T-helper 2 cell treated with Interferon-gamma antibody and Interleukin-4, amounts not matched to agents 5 μg/mL and 100 μg/mL, for 36 hours (primary cell): ENCODE measurements at places on chromosomes 11 and 22.

DNA sequence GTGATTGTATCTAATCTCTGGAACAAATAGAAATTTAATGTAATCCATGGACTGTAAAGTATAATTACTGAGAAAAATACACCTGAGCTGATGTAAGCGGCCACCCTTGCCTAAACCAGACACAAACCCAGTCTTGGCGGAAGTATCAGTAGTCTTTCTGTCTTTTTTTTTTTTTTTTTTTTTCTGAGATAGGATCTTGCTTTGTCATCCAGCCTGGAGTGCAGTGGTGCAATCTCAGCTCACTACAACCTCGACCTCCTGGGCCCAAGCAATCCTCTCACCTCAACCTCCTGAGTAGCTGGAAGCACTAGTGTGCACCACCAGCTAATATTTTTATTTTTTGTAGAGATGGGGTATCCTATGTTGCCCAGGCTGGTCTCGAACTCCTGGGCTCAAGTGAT is 5.5 kb upstream of the CXCR5 start:
- DNase-seq, result no peak

DNA sequence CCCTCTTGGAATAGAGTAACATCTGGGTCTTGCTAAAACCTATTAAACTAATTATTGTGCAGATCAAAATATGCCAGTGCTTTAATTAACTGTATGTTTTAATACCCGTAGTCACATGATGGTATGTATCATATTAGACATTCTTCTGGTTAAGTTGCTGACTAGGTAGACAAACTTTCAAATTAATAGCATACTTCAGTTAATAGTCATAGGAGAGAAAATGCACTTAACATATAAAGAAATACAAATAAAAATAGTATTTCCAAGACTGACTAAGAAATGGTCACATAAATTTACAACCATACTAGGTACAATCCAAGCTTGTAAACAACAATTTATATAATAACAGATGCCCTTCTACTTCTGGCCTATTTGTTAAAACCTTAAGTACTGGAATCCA is 7.6 kb upstream of the EXPH5 start:
- no peak for DNase-seq

GRCh38 chr11:92793189-92793588 is 176.3 kb upstream of the MTNR1B start:
- DNase-seq, result no peak

DNA sequence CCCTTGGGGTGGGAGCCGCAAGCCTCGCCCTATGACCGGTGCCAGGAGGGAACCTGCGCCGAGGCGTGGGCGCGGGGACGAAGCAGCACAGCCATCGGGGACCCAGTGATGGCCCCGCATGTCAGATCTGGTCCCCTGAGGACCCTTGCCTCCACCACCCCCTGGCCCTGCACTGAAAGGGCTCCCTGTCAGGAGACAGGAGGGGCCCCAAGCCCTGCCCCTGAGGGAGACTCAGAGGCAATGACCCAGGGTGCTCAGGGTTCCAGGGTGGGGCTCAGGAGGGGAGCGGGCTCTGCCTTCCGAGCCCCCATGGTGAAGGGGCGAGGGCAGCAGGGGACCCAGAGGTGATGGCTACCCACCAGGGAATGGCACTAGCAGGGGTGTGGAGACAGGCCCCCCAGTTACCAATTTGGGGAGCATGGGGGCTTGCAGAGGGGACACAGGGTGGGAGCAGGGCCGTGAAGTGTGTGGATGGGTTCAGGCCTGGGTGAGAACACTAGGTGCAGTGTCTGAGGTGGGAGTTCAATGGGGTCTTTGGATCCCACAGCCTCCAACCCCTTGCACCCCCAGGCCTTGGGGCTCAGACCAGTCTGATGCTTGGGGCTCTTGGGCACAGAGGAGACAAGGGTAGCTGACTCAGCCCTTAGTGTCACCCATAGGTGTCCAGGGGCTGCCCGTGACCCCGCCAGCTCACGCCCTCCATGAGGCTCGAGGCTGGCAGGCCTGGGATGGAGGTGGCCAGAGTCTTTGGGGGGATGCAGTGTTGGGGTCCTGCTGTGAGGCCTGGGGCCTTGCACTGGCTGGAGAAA is 499 bp downstream of the LRRC56 start:
- DNase-seq, result no peak

DNA sequence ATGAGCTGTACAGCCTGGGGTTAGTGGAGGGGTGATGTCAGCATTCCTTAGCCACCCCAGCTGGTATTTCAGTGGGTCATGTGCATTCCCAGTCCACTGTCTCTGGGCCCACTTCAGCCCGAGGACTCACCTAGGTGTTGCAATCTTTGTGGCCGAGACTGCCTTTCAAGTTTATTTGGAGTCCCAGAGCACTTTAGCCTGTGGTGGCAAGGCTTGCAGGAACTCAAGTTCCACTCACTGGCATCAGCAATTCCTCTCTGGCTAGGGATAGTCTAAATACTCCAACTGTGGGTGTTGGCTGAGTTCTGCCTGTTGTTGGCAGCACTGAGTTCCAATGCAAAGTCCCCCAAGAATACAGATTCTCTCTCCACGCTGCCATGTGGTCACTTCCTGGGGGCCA is 191.6 kb upstream of the PGR start:
- DNase-seq, result no peak

- DNase-seq, result no peak
Measured at GRCh38 chr22:20021196-20022181, 579 bp downstream of the TANGO2 start.

DNA sequence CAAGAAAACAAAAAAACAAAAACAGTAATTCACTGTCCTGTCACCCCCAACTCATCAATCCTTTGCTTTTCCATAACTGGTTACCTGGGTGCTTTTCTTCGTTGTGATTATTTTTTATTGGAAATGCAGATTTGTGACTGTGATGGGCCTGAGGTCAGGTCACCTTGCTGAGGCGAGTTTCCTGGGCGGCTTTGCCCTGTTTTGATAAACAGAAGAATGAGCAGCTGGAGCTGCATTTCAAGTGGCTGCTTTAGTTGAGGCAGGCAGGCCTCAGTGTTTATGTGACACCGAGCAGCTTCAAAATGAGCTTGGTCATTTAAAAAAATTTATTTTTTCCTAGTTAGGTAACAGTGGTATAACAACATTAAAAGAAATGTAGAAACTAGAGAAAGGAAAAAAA is 22.2 kb downstream of the PTPRJ start:
- DNase-seq, result no peak

DNA sequence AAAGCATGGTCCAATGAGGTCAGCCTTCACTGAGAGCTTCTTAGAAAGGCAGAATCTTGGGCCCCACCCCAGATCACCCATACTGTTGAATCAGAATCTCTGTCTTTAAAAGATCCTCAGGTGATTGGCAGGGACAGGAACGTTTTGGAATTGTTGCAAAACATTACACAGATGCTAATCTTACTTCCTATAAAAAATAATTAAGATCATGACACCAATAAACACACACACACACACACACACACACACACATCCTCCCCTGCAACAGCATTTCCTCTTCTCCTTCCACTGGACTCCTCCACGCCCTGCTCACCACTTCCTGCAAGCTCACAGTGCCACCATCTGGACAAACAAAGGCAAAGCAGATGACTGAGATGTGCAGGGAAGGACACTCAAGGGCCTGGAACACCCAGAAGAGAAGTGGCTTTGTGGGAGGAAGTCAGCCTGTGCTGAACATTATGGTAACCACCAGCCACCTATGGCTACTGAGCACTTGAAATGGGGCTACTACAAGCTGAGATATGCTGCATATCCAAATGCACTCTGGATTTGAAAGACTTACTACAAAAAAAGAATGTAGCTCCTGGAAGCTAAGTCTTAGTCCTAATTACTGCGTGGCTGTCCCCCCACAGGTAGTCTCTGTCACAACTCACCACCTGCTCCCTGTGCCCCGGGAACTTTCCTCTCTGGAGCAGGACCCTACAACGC is 65.6 kb downstream of the BTG4 start:
- DNase-seq, result peak; percentile 72

GRCh38 chr22:44328762-44329161 is 16.0 kb upstream of the SHISAL1 start:
- no peak for DNase-seq

DNA sequence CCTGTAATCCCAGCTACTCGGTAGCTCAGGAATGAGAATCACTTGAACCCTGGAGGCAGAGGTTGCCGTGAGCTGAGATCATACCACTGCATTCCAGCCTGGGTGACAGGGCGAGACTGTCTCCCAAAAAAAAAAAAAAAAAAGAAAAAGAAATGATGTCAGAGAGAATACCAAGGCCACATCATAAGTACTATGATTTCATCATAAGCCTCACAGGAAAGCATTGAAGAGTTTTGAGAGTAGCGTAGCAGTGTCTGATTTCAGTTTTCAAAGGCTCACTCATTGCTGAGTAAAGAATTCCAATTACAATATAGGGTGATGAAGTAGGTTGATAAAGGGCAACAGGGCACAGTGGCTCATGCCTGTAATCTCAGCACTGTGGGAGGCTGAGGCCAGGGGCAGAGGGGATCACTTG is 88.8 kb downstream of the MRTFA start:
- DNase-seq, result no peak

DNA sequence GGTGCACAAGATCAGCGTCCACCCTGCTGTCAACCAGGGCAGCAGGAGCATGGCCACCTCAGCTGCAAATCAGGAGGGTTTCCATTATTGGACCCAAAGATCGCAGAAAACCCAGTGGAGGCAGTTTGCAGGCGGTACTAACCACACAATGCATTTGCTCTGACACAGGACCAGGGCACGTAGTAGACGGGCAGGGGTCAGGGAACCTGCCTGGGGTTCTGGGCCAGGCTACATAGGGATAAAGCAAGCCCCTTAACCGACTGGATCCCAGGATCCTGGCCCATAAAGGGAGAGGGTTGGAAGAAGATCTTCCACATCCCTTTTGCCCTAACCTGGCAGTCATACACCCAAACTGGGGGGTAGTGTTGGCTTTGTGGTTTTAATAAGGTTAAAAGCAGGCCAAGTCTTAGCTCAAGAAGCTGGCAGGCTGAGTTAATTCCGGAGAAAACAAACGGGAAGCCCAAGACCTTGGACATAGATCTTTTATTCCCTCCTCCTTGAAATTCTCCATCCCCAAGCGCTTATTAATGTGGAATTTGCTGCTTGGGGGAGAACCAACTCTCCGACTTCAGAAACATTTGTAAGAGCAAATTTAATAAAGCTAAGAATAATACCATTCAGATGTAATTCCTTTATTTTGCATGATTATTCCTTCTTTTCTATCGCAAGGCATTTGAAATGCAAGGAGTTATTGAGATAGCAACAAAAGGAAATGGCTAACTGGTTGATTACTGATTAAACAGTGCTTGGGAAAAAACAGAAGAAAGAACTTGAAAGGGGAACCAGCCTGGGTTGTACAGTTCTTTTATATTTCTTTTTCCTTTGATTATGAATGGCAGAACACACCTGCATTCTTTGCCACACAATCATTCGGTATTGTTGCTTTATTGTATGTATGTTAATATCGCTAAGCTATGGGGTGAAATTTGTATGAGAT is 6.3 kb upstream of the ARHGAP8 start:
- DNase-seq, result no peak

- DNase-seq, result peak; percentile 62
Measured at GRCh38 chr22:50481440-50482106, at the start of gene ADM2. TSS of gene ADM2 (plus strand) at chr22:50481543. CDS start at chr22:50481848, 305 bp downstream.

DNA sequence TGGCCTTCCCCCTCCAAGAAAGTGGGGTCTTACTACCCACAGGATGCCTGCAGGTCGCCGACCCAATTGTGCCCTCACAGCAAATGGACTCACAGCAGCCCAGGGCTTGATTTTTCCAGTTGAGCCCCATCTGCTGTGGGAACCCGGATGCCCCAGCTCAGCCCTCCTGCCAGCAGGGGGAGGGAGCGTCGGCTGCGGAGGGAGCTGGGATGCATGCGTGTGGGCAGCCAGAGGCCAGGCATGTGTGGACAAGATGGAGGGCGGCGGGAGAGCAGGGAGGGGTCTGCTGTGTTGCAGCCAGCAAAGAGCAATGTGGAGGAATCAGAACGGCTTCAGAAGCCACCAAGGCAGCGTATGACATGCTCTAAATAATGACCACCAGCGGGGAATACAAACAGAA is 41.0 kb upstream of the EIF3D start:
- DNase-seq, result no peak

DNA sequence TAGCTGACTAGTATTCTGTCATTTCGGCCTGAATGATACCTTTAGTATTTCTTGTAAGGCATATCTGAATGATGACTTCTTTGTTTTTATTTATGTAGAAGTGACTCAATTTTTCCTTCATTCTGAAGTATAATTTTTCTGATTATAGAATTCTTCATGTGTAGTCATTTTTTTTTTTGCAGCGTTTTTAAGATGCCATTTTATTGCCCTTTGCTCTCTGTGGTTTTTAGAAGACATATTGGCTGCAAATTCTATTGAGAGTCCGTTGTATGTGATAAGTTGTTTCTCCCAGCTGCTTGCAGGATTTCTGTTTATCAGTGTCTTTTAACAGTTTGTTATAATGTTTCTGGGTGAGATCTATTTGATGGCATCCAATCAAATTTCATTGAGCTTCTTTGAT is 1224.8 kb downstream of the JRKL start:
- DNase-seq, result no peak

DNA sequence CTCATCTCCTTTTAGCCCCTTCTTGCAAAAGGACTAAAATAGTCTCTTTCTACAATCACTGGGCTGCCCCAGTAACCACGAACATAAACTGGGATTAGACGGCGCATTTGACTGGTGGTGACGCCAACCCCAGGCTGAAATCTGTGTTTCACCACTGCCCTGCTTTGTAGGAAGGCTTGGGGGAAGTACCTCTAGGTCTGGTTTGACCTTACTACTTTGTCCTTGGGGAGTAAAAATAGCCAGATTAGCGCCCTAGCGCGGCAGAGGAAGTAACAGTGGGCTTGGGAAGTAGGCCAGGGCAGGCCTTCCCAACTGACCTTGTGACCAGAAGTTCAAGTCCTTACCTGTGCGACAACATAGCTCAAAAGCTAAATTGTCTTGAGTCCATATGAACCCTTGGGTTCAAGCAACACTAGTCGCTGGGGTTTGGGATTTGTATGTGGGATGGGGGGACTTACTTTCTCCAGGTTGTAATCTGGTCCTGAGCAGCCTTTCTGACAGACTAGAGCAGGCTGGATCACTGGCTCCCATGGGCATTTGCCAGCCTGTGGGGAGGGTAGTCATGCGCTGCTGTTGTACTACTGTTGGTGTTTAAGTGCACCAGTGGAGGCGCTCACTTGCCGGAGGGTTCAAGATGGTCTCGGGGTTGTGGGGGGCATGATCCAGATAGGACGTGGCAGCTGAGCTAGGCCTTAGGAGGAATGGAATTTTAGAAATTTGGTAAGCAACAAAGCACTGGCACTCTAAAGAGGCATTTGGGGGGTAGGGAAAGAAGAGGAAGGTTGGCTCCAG is 953 bp upstream of the PACS1 start:
- DNase-seq, result no peak

GRCh38 chr11:110497231-110497978 is 67.7 kb downstream of the FDX1 start:
- DNase-seq, result no peak

DNA sequence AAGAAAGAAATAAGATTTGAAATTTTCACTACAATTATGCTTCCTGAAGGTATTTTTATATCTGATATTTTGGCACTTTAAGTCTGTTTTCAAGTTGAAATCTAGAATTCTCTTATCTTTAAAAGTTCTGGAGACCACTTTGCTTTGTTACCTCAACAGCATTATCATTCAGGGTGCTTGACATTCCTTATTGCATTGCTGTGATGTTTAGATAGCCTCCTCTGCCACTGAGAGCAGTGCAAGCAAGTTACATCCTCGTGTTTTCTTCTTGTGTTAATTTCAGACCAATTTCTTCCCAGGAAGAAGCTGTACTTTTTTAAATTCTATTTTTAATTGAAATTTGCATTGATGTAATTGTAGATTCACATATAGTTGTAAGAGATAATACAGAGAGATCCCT is 333.9 kb upstream of the KIRREL3 start:
- no peak for DNase-seq

GRCh38 chr11:32829157-32829679 is 509 bp upstream of the PRRG4 start:
- DNase-seq, result no peak

GRCh38 chr22:37182101-37182948 is 5.7 kb downstream of the C1QTNF6 start:
- DNase-seq, result no peak
